ENCODE measurements at places on chromosomes 5 and 9. TPM values are rescaled to one million over a fixed set of nuclear protein-coding genes. Genes with fewer than 3 reads are reported as not detected.

The PIP5K1B gene
- 1.4 TPM for polyA plus RNA-seq

The PDLIM7 gene
- polyA plus RNA-seq = 268 TPM

The ZNF883 gene
- 3.6 TPM for polyA plus RNA-seq

The DCAF12 gene
- 28.9 TPM for polyA plus RNA-seq

The TICAM2 gene
- polyA plus RNA-seq = not detected

The PAPPA gene
- 0.44 TPM for polyA plus RNA-seq

The IFNA21 gene
- not detected for polyA plus RNA-seq

The ADAMTS2 gene
- polyA plus RNA-seq = 30.3 TPM

The HINT1 gene
- polyA plus RNA-seq = 351 TPM

The KIF12 gene
- 1.7 TPM for polyA plus RNA-seq

The GABRA1 gene
- not detected for polyA plus RNA-seq

The N4BP3 gene
- 21.3 TPM for polyA plus RNA-seq

The RETREG1 gene
- 69.6 TPM for polyA plus RNA-seq

The ARL15 gene
- polyA plus RNA-seq = 31.1 TPM

The GLRA1 gene
- not detected for polyA plus RNA-seq

The CCNO gene
- 0.31 TPM for polyA plus RNA-seq

The BARHL1 gene
- polyA plus RNA-seq = not detected

The EIF4E1B gene
- polyA plus RNA-seq = not detected

The CD14 gene
- not detected for polyA plus RNA-seq

The IRX2 gene
- polyA plus RNA-seq = 0.12 TPM

The INSL6 gene
- 0.40 TPM for polyA plus RNA-seq

The CCDC192 gene
- 0.41 TPM for polyA plus RNA-seq

The AGXT2 gene
- not detected for polyA plus RNA-seq

The MEIKIN gene
- polyA plus RNA-seq = not detected

Data from muscle of arm (tissue), 14 donors.